Activated CD4-positive, alpha-beta T cell treated with anti-CD3 and anti-CD28 coated beads, Interleukin-2, amount 10 ng/mL, durations not matched to agents 7 days and 5 days (primary cell): ENCODE measurements at places on chromosomes 7 and 10. TPM values are rescaled to one million over a fixed set of nuclear protein-coding genes. Genes with fewer than 3 reads are reported as not detected.

DNA sequence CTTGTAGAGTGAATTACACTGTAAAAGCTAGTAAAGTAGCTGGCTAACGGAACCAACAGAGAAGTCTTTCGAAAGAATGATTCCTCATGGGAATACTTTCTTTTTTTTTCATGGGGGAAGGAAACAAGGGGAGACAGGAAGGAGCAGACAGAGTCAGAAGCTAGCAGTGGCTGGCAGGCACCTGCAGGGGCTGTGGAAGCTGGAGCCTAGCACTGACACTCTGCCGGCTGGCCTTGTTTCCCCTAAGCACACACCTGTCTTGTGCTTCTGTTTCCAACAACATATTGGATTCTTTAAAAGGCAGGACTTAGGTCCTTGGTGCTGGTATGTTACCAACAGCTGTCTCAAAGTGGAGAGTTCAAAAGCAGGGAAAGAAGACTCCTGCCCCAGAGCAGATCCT, 24.7 kb downstream of the NOD1 start:
- no peak for DNase-seq
- no peak overlapping the region for H3K27ac ChIP-seq
- H3K4me3 ChIP-seq = no peak overlapping the region
- H3K27me3 ChIP-seq = no peaks in the 10 kb centered on the region

- no peak overlapping the region for H3K4me3 ChIP-seq
- H3K27ac ChIP-seq = no peak overlapping the region
- DNase-seq = no peak
- H3K36me3 ChIP-seq = peaks cover 47% of the 10 kb centered on the region
- no peaks in the 10 kb centered on the region for H3K4me1 ChIP-seq
These were observed 22.1 kb downstream of the EXOC4 start for GRCh38 chr7:133275008-133275407.

DNA sequence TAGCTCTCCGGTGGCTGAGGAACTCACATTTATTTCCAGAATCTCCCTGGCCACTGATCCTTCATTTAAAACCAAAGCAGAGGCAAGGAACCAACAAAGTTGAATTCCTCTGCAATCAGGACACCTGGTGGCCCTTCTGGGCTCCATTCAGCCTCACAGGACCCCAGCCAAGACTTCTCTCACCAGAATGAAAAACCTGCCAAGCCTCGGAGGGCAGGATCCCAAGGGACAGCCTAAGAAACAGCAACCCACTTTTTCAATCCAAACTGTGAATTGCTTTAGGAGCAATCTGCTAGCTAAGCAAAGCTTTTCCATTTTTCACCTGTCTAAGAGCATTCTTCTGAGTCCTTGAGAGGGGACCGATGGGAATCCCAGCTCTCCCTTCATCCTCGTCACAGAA, 34.6 kb downstream of the OAT start:
- no peak overlapping the region for H3K27ac ChIP-seq
- no peaks in the 10 kb centered on the region for H3K36me3 ChIP-seq
- no peak overlapping the region for H3K4me3 ChIP-seq
- no peaks in the 10 kb centered on the region for H3K4me1 ChIP-seq
- peaks cover 25% of the 10 kb centered on the region for H3K27me3 ChIP-seq

DNA sequence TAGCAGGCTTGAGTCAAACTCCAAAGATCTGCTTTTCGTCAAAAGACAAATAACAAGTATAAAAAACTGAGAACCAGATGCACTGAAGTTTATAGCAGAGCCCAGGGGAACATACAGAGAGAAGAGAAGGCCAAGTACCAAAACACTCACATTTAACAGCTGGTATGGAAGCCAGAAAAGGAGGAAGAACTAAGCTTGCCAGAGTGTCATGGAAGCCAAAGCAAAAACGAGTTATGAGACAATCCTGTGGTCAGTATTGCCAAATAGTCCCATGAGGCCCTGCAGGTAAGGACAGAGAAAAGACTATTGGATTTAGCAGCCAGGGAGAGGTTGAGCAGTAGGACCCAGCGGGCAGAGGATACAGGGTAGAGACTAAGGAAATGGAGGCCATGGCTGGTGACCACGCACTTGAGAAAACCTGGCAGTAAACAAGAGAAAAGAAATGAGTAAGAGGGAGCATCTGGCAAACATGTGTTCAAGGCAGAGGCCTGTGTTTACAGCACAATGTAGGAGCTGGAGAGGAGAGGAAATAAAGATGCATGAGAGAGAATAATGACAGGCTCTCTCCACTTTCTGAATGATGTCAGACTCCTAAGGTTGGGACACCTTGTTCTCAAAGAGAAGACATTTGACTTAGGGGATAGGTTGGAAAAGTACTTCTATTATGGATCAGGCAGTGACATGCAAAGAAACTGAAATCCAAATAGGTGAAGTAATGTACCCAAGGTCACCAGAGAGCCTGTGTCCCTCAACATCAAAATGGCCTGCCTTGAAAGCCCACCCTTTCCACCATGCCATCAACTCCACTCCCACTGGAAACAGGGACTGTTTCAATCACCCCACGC, 9.1 kb downstream of the CREB3L2 start:
- no peaks in the 10 kb centered on the region for H3K27me3 ChIP-seq
- no peak overlapping the region for H3K4me3 ChIP-seq
- H3K36me3 ChIP-seq = peaks cover 17% of the 10 kb centered on the region
- H3K27ac ChIP-seq = peak overlapping the region; percentile 67

- H3K27ac ChIP-seq = peak overlapping the region; percentile 71
- no peak for DNase-seq
- H3K4me3 ChIP-seq = no peak overlapping the region
- H3K27me3 ChIP-seq = no peaks in the 10 kb centered on the region
- H3K36me3 ChIP-seq = peaks cover 9% of the 10 kb centered on the region
These were observed 57.5 kb upstream of the PPIF start for GRCh38 chr10:79289801-79290200.

- H3K36me3 ChIP-seq = peaks cover 52% of the 10 kb centered on the region
- no peak overlapping the region for H3K4me3 ChIP-seq
- peaks cover 9% of the 10 kb centered on the region for H3K4me1 ChIP-seq
- peak; percentile 4 for DNase-seq
- no peak overlapping the region for H3K27ac ChIP-seq
- H3K27me3 ChIP-seq = no peaks in the 10 kb centered on the region
These were observed 61.2 kb upstream of the ANTXRL start for GRCh38 chr10:46225597-46225996.

DNA sequence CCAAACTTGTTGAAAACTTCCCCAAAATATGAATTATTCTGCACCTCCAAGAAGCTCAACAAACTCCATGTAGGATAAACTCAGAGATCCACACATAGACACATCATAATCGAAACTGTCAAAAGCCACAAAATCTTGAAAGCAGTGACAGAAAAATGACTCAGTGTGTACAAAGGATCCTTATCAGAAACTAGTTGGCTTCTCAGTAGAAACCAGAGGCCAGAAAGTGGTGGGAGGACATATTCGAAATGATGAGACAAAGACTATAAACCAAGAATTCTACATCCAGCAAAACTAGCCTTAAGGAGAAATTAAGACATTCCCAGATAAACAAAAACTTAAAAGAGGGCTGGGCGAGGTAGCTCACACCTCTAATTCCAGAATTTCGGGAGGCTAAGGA, 38.5 kb downstream of the MCMBP start:
- no peaks in the 10 kb centered on the region for H3K27me3 ChIP-seq
- no peak for DNase-seq
- no peak overlapping the region for H3K4me3 ChIP-seq
- peaks cover 15% of the 10 kb centered on the region for H3K4me1 ChIP-seq
- H3K36me3 ChIP-seq = peaks cover 79% of the 10 kb centered on the region
- peak overlapping the region; percentile 31 for H3K27ac ChIP-seq

DNA sequence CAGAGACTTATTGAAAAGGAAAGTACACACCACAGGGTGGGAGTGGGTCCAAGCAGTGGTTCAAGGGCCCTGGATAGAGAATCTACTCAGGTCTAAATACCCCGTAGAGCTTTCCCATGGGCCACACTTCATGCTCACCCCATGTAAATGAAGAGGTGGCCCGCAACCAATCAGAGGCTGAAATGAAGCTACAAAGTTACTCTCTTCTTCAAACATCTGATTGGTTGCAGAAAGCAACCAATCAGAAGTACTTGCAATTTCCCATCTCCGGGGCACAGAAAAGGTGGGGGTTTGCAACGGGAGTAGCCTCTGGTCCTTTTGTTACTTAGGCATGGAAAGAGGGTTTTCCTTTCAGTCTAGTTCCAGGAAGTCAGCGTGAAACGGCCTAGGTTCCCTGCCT, 15.2 kb upstream of the GALNTL5 start:
- no peak for DNase-seq
- peaks cover 1% of the 10 kb centered on the region for H3K36me3 ChIP-seq
- H3K4me3 ChIP-seq = no peak overlapping the region
- no peak overlapping the region for H3K27ac ChIP-seq

CD36 gene
- not detected for total RNA-seq

ZNF425 gene
- total RNA-seq = 1.0 TPM

DLD gene
- total RNA-seq = 54.1 TPM

UPK3BL2 gene
- 44.9 TPM for total RNA-seq

OR6B1 gene
- not detected for total RNA-seq

RINT1 gene
- 22.0 TPM for total RNA-seq
